CD14-positive monocyte (primary cell): ENCODE measurements at places on chromosomes 2 and 18. TPM values are rescaled to one million over a fixed set of nuclear protein-coding genes. Genes with fewer than 3 reads are reported as not detected.

The BOLL gene
- not detected in 2 replicates for polyA plus RNA-seq

The GPR155 gene
- polyA plus RNA-seq = 3.4 TPM

The ADAM23 gene
- polyA plus RNA-seq = 0.03 TPM in 1 of 2 replicates, not detected in the other

The SGPP2 gene
- polyA plus RNA-seq = not detected

The BAZ2B gene
- polyA plus RNA-seq = 12.9 TPM

The LRATD1 gene
- polyA plus RNA-seq = not detected

DNA sequence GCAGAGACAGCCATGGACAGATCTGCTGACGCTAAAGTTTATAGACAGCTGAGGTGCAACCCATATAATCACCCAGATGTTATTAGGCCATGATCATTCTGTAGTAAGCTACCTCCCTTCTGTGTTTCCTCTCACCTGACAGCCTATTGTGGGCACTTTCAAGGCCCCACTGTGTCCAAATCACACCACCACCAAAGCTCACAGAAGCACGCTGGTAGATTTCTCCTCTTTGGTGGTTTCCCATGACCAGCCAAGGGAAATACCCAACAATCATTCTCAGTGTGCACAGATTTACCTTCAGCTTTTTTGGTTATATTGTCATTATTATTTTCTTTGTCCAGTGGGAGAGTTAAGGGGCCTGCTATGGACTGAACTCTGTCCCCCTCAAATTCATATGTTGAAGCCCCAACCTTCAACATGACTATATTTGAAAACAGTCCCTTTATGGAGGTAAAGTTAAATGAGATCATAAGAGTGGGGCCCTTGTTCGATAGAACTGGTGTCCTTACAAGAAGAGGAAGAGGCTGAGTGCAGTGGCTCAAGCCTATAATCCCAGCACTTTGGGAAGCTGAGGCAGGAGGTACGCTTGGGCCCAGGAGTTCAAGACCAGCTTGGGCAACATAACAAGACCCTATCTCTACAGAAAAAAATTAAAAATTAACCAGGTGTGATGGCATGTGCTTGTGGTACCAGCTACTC, 74.0 kb upstream of the MSH6 start:
- H3K27me3 ChIP-seq = no peaks in the 10 kb centered on the region
- no peaks in the 10 kb centered on the region for H3K4me1 ChIP-seq
- H3K36me3 ChIP-seq = no peaks in the 10 kb centered on the region
- no peak for DNase-seq
- H3K27ac ChIP-seq = no peak overlapping the region

- H3K4me3 ChIP-seq = no peak overlapping the region
- no peak for DNase-seq
- peaks cover 9% of the 10 kb centered on the region for H3K36me3 ChIP-seq
- H3K27me3 ChIP-seq = no peaks in the 10 kb centered on the region
- H3K27ac ChIP-seq = no peak overlapping the region
These were observed 28.1 kb downstream of the PIK3C3 start for GRCh38 chr18:41982942-41983660.

GRCh38 chr18:49582579-49582978, 20.7 kb downstream of the LIPG start:
- no peak overlapping the region for H3K27ac ChIP-seq
- H3K4me1 ChIP-seq = no peaks in the 10 kb centered on the region
- no peaks in the 10 kb centered on the region for H3K36me3 ChIP-seq
- no peak for DNase-seq
- no peak overlapping the region for H3K4me3 ChIP-seq
- no peaks in the 10 kb centered on the region for H3K27me3 ChIP-seq

- no peaks in the 10 kb centered on the region for H3K36me3 ChIP-seq
- no peak for DNase-seq
- no peak overlapping the region for H3K4me3 ChIP-seq
These were observed 57.2 kb upstream of the RTN4 start for GRCh38 chr2:55107436-55107835.

GRCh38 chr18:51051105-51051712, 21.2 kb downstream of the SMAD4 start:
- H3K4me3 ChIP-seq = no peak overlapping the region
- peaks cover 43% of the 10 kb centered on the region for H3K36me3 ChIP-seq
- peak overlapping the region; percentile 35 for H3K27ac ChIP-seq
- DNase-seq = peak; percentile 27
- no peaks in the 10 kb centered on the region for H3K4me1 ChIP-seq
- no peaks in the 10 kb centered on the region for H3K27me3 ChIP-seq

- no peaks in the 10 kb centered on the region for H3K4me1 ChIP-seq
- DNase-seq = no peak
- H3K27me3 ChIP-seq = no peaks in the 10 kb centered on the region
These were observed 85.9 kb downstream of the ZNF407 start for GRCh38 chr18:74683573-74683972.

DNA sequence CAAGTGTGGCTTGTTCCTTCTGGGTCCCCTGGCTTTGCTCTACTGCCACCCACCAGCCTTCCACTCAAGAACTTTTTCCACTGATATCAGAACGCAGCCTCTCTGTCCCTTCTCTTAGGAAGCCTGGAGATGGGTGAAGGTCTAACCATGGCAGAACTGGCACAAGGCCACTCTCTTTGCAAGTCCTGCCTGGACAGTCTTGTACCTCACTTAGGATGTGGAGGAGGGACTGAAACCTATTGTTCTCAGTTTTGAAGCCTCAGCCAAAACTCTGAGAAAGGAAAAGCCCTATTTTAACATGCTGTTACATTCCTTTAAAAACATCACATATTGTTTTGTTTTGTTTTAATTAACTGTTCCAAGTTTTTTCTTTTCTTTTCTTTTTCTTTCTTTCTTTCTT, 58.9 kb upstream of the NCOA1 start:
- H3K27ac ChIP-seq = no peak overlapping the region
- H3K4me3 ChIP-seq = no peak overlapping the region
- no peaks in the 10 kb centered on the region for H3K27me3 ChIP-seq
- H3K36me3 ChIP-seq = no peaks in the 10 kb centered on the region
- DNase-seq = no peak

GRCh38 chr2:50320721-50321120, 711.2 kb downstream of the NRXN1 start:
- DNase-seq = no peak
- H3K27me3 ChIP-seq = no peaks in the 10 kb centered on the region
- H3K4me3 ChIP-seq = no peak overlapping the region
- H3K27ac ChIP-seq = no peak overlapping the region
- H3K4me1 ChIP-seq = no peaks in the 10 kb centered on the region
- H3K36me3 ChIP-seq = no peaks in the 10 kb centered on the region

DNA sequence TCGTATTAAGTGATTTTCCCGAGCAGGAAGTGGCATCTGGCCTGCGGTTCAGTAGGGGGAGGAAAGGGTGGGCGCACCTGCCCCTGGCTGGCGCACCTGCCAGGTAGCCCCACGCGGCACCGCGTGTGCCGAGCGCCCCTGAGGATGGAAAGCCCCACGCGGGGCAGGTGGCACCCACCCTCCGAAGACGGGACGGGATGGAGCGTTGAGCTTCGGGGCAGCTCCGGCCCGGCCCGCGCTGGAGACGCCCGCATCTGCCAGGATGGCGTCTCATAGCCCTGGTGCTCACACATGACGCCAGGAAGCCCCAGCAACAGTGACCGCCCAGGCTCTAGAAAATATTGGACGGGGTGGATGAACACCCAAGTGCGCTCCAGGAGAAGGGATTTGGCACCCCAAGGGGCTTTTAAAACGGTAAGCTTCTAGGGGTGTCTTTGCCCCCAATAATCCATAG, 2.5 kb upstream of the NFATC1 start:
- H3K4me3 ChIP-seq = no peak overlapping the region
- peak; percentile 23 for DNase-seq
- peaks cover 39% of the 10 kb centered on the region for H3K4me1 ChIP-seq
- H3K27ac ChIP-seq = no peak overlapping the region

GRCh38 chr2:160575368-160575767, 81.8 kb upstream of the RBMS1 start:
- peak; percentile 36 for DNase-seq
- H3K36me3 ChIP-seq = no peaks in the 10 kb centered on the region
- no peak overlapping the region for H3K27ac ChIP-seq
- no peak overlapping the region for H3K4me3 ChIP-seq
- H3K4me1 ChIP-seq = peaks cover 48% of the 10 kb centered on the region
- H3K27me3 ChIP-seq = no peaks in the 10 kb centered on the region

- H3K4me3 ChIP-seq = no peak overlapping the region
- no peak for DNase-seq
- H3K4me1 ChIP-seq = peaks cover 53% of the 10 kb centered on the region
- no peaks in the 10 kb centered on the region for H3K36me3 ChIP-seq
These were observed 14.5 kb upstream of the KIF3C start for GRCh38 chr2:25996844-25997243.

DNA sequence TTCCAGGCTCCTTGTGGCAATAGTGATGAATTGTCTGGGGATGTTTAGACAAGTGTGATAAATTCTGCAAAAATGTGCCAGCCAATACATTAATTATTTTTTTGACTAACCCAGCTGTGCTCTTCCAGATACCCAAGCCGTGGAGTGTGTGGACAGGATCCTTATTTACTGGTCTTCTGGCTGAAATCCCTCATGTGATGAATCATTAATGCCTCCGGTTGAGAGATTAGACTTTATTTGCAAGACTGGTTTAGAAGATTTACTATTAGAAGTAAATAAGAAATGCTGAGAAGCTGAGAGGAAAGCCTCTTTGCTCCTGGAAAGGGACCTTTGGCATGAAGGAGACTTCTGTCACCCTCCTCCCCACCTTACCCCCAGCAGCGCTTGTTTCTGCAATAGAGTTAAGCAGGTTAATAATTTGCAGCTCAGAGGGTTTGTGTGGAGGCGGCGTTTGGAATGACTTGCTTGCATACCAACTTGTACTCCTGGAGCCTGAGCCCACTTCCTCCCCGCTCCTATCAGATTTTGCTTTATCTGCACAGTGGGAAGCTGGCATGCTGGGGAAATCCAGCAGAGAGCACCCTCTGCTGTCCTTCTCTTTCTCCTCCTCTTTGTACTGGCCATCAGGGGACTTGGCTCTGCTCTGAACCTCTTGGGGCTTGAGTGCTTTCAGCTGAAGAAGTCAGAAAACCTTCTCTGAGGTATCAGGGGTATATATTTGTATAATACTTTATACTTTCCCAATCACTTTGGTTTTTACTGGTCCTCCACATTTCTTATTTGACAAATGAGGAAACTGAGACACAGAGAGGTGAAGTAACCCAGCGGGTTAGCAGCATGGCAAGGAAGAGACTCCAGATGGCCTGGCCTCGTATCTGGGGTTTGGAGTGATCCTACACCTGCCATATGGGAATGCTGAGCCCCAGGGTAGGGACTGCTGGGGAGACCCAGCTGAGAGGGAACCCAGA, 16.3 kb downstream of the SLC3A1 start:
- no peaks in the 10 kb centered on the region for H3K36me3 ChIP-seq
- peaks cover 2% of the 10 kb centered on the region for H3K27me3 ChIP-seq
- H3K4me3 ChIP-seq = no peak overlapping the region
- DNase-seq = no peak

DNA sequence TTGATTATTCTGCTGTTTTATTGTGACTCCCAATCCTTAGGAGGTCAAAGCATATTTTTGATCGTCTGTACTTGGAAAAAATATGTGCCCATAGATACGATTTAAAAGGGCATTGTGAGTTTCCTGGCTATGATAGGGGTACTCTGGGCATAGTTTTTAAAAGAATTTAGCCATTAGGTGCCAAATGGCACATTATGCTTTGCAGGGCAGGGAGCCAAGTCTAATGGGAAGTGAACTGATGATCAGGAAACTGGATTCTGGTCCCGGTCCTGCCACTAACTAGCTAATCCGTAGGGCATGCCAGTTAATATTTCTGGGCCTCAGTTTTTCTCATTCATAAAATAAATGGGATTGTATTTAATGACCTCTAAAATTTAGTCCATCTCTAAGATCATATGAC, 189.3 kb downstream of the LTBP1 start:
- H3K4me3 ChIP-seq = no peak overlapping the region
- no peaks in the 10 kb centered on the region for H3K27me3 ChIP-seq
- DNase-seq = no peak
- H3K4me1 ChIP-seq = peaks cover 27% of the 10 kb centered on the region
- no peaks in the 10 kb centered on the region for H3K36me3 ChIP-seq

DNA sequence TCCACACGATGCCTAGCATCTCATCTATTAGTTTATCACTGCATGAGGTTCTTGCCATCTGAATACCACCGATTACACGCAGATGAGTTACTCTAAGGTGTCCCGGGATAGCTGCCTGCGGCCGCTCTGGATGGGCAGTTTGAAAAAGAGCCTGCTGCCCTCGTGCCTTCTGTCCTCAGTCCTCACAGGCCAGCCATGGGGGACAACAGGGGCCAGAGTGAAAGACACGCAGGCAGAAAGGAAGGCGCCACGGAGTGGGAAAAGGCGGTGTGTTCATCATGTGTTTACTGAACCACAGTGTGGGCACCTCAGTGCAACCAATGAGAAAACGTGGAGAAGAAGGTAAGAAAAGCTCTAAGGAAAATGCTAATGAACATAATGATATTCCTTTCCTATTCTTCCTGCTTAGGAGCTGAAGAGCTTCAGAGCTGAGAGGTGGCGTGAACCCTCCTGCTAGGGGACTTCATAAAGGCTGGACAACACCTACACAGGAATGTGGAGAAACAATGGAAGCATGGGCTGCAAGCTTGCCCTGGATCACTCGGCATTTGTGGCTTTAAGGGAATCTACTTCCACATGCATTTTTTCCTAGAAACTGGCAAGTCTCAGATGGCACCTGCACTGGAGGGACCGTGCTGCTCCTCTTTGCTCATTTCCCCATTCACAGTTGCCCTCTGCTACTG, 50.9 kb downstream of the CABYR start:
- no peak overlapping the region for H3K27ac ChIP-seq
- peaks cover 6% of the 10 kb centered on the region for H3K4me1 ChIP-seq

- DNase-seq = no peak
- no peak overlapping the region for H3K27ac ChIP-seq
- H3K4me1 ChIP-seq = peaks cover 12% of the 10 kb centered on the region
- H3K27me3 ChIP-seq = no peaks in the 10 kb centered on the region
- H3K36me3 ChIP-seq = peaks cover 19% of the 10 kb centered on the region
These were observed 80.9 kb downstream of the MGAT5 start for GRCh38 chr2:134334542-134335353.

- no peaks in the 10 kb centered on the region for H3K4me1 ChIP-seq
- no peak overlapping the region for H3K27ac ChIP-seq
- H3K36me3 ChIP-seq = no peaks in the 10 kb centered on the region
- DNase-seq = no peak
- no peak overlapping the region for H3K4me3 ChIP-seq
These were observed 21.4 kb downstream of the CELF4 start for GRCh38 chr18:37544217-37544616.

GRCh38 chr2:58959996-58960395, 718.9 kb upstream of the FANCL start:
- H3K4me3 ChIP-seq = no peak overlapping the region
- no peaks in the 10 kb centered on the region for H3K27me3 ChIP-seq
- H3K4me1 ChIP-seq = no peaks in the 10 kb centered on the region
- H3K36me3 ChIP-seq = no peaks in the 10 kb centered on the region

DNA sequence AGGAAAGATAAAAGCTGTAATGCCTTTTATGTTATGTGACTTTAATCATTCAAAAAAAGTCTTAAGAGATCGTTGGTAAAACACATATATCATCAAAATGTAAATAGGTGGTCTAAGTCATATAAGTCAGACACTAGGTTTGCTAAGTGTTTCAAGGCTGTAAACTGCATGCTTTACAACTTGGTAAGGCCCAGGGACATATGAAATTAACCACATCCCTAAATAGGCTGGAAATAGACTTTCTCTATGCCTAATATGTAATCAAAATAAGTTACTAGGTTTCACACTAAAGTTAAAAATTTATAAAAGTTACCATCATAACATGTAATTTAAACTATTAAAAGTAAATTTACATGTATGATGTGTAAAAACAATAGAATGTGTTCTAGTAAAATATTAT, 946.3 kb upstream of the LRATD1 start:
- H3K4me1 ChIP-seq = no peaks in the 10 kb centered on the region
- H3K36me3 ChIP-seq = no peaks in the 10 kb centered on the region
- H3K27ac ChIP-seq = no peak overlapping the region
- no peaks in the 10 kb centered on the region for H3K27me3 ChIP-seq
